Umbilical cord (tissue), 2 donors: ENCODE measurements at places on chromosomes 5 and 9. TPM values are rescaled to one million over a fixed set of nuclear protein-coding genes. Genes with fewer than 3 reads are reported as not detected.

Gene MAP1B
- 235 TPM for total RNA-seq

- no peak for DNase-seq
Observed at GRCh38 chr9:26748449-26749058, 144.0 kb downstream of the CAAP1 start.

Gene BAAT
- 1.2 TPM for total RNA-seq

GRCh38 chr9:7243838-7244237, 486.1 kb downstream of the KDM4C start:
- DNase-seq = peak; percentile 8

Gene BICD2
- 52.5 TPM for total RNA-seq

Gene SNCAIP
- 11.6 TPM for total RNA-seq
